ACHN (cell line): ENCODE measurements at places on chromosomes 2 and 18.

- no peak for DNase-seq
Measured at GRCh38 chr2:105607920-105608504, 136.7 kb upstream of the NCK2 start.

GRCh38 chr2:143162997-143163396 is 33.8 kb downstream of the ARHGAP15 start:
- no peak for DNase-seq

GRCh38 chr2:11684894-11685460 is 15.0 kb upstream of the NTSR2 start:
- no peak for DNase-seq

GRCh38 chr18:54254265-54254758 is 15.0 kb upstream of the POLI start:
- DNase-seq = peak; percentile 35

DNA sequence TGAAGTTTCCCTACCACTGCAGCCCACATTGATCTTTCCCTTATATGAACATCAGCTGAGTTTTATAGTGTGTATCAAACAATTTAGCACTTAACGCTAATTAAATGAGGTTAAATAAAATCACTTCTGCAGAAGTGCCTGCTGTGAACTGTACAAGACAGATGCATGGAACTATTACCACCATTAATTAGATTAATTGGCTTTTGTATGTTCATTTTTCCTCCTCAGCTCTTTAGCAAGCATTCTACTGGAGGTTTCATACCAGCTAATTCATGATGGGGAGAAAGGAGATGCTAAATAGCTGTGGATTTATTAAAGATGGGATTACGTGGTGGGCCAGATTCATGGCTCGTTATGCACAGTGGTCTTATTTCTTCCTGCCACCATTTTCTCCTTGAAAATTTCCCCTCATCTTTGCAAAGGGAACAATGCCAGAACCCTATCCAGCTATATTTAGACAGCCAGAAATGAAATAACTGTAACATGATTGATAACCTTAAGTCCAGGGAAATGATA is 96.7 kb downstream of the CNTNAP5 start:
- DNase-seq = no peak

DNA sequence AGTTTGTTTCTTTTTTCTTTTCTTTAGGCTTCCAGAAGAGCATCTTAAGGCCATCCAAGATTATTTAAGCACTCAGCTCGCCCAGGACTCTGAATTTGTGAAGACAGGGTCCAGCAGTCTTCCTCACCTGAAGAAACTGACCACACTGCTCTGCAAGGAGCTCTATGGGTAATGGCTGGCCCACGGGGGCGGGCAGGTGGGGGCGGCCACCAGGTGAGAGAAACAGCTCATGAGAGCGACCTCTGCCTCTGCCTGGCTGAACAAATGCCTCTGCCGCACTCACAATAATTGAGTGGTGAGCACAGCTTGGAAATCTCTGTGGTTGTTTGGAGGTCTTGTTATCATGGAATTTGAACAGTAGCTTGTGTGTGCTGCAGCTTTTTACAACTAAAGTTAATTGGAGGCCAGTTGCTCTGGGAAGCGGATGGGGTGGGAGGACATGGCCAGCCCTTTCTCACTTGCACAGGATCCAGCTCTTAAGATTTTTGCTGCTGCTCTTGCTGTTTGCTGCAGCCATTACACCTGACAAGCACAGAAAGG is 70.4 kb downstream of the INPP5D start:
- DNase-seq = no peak

DNA sequence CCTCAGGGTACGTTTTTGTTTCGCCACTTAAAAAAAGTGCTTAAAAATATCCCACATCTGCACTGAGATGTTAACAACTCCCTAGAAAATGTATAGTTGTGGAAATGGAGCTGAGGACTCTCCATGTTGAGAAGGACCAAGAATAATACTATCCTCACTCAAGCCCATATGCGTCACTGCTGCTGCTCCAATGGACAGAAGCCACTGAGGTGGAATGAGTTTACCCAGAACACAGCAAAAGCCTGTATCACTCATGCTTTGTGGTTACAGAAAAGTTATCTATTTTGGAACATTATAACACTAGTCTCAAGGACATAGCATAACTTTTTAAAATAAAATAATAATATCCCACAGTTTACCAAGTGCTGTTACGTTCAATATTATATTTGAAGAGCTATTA is 31.9 kb downstream of the DSC3 start:
- DNase-seq = no peak

GRCh38 chr2:68755071-68755470 is 20.5 kb downstream of the ARHGAP25 start:
- no peak for DNase-seq

GRCh38 chr18:22935431-22935830 is 2.3 kb downstream of the RBBP8 start:
- DNase-seq = no peak

DNA sequence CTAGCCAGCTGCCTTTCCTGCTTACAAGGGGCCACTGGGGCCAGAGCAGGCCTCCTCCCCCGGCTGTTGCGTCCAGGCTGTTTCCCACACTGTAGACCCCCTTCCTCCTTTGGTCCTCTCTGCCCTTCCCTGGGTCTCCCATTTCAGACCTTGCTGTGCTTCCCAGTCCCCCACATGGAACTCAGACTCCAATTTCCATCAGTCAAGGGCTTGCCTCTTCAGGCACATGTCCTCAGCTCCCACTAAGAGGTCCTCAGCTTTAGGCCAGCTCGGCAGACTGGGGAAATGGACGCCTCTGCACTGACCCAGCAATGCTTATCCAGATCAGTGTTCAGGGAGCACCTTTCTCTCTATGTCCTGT is 98.0 kb upstream of the BZW1 start:
- no peak for DNase-seq

DNA sequence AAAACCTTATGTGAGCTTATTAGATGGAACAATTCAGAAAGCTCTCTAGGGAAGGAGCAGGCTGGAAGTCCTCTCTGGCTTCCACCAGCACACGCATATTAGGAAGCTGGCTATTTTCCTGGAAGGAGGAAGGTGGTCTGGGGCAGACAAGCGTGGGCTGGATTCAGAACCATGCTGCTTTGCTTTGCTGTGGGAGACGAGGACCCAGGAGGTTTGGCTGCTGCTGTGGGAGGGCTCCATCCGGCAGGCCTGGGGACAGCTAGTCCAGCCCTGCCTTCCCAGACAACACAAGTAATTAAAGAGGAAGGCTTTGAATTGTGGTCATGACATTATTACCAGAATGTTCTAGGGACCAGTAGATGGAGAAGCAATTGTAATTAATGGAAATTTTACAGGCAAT is 238.8 kb upstream of the MYT1L start:
- no peak for DNase-seq

GRCh38 chr2:56248965-56249742 is 65.4 kb downstream of the CCDC85A start:
- no peak for DNase-seq

- DNase-seq = no peak
Measured at GRCh38 chr2:196544906-196545433, 94.5 kb upstream of the CCDC150 start.

DNA sequence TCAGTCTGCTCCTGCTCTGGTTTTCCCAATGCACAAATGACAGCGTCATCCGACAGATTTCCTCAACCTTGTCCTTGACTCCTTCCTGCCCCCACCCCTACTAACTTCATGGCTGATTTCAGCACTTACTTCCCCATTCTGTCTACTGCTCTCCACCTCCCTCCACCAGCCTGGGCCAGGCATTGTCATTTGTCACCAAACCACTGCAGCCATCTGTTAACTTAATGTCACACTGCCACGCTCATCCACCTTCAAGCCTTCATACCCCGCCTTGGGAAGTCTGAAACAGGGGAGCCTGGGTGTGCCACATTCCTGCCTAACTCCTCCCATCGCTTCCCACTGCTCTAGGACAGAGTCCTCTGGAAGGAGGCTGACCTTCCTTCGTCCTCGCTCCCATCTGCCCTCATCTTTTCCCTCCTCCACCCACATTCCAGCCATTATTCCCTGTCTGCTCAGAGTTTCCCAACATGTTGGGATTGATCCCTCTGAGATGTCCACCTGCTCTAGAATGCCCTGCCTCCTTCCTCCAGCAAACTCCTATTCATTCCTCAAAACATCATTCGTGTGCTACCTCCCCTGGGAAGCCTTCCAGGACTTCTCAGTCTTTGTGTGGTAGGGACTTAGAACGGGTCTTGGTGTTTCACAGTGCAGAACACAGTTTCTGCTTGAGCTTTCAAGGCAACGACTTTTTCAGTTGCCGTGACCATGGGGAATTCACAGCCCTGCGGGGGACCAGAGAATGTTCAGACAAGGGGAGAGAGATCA is 42.2 kb upstream of the SMAD7 start:
- DNase-seq = no peak

DNA sequence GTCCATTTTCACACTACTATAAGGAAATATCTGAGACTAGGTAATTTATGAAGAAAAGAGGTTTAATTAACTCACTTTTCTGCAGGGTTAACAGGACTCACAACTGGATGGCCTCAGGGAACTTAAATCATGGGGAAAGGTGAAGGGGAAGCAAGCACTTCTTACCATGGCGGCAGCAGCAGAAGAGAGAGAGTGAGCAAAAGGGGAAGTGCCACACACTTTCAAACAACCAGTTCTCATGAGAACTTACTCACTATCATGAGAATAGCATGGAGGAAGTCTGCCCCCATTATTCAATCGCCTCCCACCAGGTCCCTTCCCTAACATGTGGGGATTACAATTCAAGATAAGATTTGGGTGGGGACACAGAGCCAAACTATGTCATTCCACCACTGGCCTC is 55.1 kb upstream of the NETO1 start:
- no peak for DNase-seq

GRCh38 chr2:191177751-191178736 is 27.2 kb upstream of the STAT4 start:
- no peak for DNase-seq

DNA sequence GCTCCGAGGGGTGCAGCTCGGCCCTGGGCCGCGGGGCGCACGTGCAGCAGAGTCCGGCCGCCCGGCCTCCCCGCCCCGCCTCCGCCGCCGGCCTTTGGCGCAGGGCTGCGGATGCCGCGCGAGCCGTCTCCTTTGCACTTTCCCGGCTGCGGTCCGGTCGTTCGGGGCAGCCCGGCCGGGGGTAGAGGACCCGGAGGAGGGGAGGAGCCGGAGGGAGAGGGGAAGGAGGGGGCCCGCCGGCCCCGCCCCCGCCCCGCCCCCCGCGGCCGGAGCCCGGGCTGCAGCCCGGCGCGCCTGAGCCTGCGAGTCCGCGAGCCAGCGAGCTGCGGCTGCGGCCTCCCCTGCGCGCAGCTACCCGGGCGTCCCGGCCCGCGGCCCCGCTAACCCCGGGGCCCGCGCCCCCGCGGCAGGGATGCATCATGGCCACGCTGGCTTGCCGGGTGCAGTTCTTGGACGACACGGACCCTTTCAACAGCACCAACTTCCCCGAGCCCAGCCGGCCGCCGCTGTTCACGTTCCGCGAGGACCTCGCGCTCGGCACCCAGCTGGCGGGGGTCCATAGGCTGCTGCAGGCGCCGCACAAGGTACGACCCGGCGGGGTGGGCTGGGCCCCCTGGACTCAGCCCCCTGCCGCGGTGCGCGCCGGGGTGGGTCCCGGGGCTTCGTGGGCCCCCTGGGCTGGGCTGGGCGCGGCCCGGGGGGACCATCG is at the start of gene FHOD3:
Gene FHOD3 (plus strand): TSS at position 297 of the 709 bp plus-strand sequence. CDS start 123 bp downstream, at position 420.
- DNase-seq = peak; percentile 85

GRCh38 chr2:223601018-223601417 is 1.1 kb downstream of the SCG2 start:
- no peak for DNase-seq

DNA sequence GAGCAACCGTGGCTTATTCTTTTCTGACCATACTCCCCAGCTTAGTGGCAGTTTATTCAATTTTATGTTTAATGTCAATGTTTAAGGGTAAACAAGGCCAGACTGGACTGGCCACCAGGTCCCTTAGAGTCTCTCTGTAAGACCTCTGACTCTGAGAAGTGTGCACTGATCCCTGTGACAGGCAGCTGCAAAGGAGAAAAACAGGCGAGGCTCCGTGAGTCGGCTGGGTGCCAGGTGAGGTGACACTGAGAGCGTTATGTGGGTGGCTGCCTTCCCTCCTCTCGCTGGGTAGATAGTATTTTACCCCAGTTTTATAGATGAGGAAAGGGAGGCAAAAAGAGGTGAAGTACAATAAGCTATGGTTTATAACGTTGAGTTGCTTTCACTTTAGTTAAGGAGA is 139.4 kb upstream of the HDAC4 start:
- DNase-seq = no peak

DNA sequence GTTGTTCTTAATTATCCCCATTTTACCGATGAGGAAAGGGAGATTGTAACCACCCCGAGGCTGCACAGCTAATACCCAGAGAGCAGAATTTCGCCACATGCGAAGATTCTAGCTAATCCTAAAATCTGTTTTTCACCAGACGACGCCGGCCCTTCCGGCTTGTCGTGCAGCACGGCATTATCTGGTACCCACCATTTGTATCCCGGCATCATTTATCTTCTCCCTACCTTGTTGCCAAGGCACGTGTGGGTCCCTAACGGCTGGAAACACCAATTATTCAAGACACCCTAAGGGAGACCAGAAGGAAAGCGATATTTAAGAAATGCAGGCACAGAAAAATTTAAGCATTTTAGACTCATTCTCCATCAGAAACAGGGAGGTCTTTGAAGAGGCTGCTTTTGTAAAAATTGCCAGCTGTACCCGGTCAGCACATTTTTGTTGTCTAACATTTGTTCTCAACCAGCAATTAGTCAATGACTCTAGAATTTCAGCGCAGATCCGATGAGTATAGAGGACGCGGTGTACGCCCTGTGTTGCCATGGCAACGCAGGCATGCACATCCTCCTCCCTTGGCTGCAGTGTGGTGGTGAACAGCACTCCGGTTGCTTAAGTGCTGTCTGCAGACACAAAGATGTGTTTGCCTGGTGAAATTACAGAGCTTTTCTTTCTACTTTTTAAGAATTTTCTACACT is 111.6 kb downstream of the AGAP1 start:
- no peak for DNase-seq

GRCh38 chr18:26228562-26229260 is 2.5 kb downstream of the TAF4B start:
- no peak for DNase-seq

GRCh38 chr2:59932341-59932740 is 621.1 kb downstream of the BCL11A start:
- no peak for DNase-seq

- peak; percentile 53 for DNase-seq
Measured at GRCh38 chr2:172710584-172711047, 25.0 kb upstream of the RAPGEF4 start.

DNA sequence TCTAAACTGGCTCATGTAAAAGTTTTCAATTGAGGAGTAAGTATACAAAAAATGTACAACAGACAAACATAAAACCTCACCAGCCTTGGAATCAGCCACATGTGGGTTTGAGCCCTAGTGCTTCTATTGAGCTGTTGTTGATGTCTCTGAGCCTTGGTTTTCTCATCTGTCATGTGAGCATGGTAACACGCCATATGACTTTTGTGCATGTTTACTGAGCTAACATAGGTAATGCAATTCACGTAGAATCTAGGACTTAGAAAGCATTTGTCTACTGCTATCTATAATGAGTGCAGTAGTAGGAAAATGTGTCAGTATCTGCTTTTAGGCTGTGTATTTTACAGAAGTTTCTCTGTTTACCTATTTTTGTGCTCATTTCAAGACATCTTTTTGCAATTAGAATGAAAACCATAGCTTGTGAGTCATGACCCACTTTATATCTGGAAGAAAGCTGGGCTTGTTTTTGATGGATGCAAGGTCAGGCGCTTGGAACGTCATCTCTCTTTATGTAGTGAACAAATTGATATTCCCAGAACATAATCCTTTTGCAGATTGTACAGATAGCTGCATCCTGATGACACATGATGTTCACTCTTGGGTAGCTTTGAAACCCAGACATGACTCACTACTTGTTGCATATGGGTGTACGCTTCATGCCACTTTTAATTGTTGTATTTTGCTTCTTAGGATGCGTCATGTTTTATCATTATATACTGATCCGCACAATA is 94.3 kb downstream of the RNF144A start:
- DNase-seq = no peak

GRCh38 chr18:38557006-38557405 is 991.4 kb upstream of the CELF4 start:
- no peak for DNase-seq
